Activated T-helper 1 cell treated with anti-CD3 and anti-CD28 coated beads, Interleukin-12 subunit alpha, Interleukin-12 subunit beta, Interleukin-2, Interleukin-4 antibody, amounts not matched to agents 30 ng/mL and 10 ng/mL and 1 ng/mL, durations not matched to agents 14 hours and 24 hours and 36 hours (primary cell): ENCODE measurements at places on chromosomes 16 and 17. TPM values are rescaled to one million over a fixed set of nuclear protein-coding genes. Genes with fewer than 3 reads are reported as not detected.

LGALS9 gene
- total RNA-seq, result 38.4 and 39.7 TPM in 2 replicates

FBXO31 gene
- total RNA-seq, result 40.7 and 41.3 TPM in 2 replicates

MYL4 gene
- total RNA-seq, result not detected in 2 replicates

C16orf92 gene
- not detected in 2 replicates for total RNA-seq

GRCh38 chr16:57069635-57070370 lies 22.6 kb upstream of the CPNE2 start:
- no peak for DNase-seq

- DNase-seq, result no peak
These were observed 90.1 kb downstream of the MRC2 start for GRCh38 chr17:62717589-62717855.

- peak; percentile 9 for DNase-seq
These were observed 172.9 kb downstream of the STX8 start for GRCh38 chr17:9402590-9403199.

DNA sequence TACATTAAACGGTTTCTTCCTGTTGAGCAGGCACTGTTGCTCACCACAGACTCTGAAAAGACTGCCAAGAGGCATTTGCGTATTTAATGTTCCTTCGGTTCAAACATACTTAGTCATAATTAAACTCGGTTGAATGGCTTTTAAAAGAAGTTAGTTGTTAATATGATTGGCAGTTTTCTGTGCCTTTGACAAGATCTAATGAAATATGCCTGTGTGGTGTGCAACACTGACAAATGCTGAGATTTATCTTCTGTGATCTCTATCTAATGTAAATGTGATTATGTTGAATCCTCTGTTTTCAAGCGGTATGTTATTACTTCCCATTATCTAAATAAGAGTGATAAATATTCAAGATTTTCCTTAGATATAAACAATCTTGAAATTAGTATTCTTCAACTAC lies 1046.6 kb downstream of the CDH8 start:
- DNase-seq, result no peak

DNA sequence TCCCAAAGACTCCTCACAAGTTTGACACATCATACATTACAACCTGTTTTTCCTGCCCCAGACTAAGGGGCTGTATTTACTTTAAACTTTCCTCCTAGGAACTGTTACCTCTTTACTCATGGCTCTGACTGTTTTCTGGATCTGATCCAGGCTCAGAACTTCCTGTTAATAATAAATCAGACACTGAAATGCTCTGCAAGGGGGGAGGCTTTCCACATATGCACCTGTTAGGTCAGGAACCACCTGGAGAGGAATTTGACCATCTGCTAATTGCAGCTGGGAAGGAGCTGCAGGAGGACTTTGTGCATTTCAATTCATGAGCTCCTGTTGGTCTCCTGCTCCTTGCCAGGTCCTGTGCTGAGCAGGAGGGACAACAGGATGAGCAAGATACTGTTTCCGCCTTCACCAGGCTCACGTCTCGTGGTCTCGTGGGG lies 476.9 kb upstream of the CDH5 start:
- no peak for DNase-seq

DNA sequence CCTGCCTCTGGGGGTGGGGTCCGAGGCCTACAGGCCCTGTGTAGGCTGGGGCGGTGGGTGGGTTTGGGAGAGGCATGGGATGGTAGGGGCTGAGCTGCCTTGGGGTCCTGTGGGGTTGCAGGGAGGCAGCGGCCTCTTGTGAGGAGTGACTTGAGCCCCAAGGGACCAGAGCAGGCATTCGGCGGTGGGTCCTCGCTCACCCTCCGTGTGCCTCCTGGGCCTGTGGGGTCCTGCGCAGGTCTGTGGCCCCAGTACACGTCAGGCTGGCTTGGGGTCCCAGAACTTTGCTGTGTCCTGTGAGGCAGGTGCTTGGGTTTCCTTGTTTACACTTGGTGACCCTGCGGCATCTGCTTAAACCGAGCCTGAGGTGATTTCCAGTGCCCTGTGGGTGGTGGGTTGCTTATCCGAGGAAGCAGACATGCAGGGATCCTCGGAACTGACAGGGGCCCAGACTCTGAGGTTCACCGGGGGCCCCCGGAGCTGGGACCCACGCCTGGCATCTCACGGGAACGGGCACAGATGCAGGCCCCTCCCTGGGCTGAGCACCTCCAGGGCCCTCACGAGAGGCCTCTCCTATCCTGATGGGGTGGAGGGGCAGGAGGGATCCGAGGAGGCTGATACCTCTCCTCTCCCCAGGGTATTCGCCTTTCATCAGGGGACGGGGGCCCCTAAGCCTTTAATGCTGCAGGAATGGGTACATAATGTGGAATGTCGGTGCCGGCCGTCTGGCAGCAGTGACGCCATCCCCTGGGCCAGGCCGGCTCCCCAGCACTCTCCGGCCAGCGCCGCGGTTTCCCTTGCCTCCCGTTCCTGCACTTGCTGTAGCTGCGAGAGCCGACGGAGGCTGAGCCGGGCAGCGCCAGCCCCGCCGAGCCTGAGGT lies 7.7 kb downstream of the METRNL start:
- DNase-seq, result no peak

DNA sequence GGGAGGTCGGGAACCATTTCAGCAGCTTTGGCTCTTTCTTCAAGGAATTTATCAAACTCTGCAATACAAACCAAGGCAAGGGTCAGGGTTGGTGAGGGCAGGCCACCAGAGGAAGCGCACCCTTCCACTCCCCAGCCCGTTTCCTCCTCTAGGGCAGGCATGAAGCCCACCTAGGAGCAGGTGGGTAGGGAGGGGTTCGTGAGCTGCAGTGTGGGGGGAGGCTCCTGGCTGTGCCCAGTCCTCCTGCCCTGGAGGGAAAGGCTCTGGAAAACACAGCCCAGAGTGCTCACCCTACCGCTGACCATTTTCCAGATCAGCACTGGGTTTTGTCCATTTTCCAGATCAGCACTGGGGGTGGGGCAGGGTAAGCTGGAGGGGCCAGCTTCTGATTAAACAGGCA lies 10.9 kb upstream of the SREBF1 start:
- no peak for DNase-seq

DNA sequence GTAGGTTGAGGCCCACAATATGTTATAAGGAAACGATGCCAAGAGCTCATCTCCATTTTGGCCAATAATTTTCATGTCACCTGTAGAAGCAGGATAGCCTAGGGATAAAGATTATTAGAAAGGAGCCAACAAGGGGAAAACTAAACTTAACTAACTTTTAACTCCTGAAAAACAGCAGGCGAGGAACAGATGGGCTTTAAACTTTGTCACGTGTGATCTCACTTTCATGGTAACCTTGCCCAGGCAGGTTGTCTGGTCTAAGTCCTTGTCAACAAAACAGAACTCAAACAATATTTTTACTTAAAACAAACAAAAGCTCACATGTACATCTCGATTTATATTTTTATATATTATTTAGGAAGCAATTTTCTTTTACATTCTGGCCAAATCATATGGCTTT lies 1672.0 kb downstream of the TP53TG3F start:
- no peak for DNase-seq

GRCh38 chr17:43983196-43983514 lies 21.3 kb upstream of the NAGS start:
- DNase-seq, result no peak

- DNase-seq, result peak; percentile 40
These were observed 24.4 kb downstream of the SREBF1 start for GRCh38 chr17:17812211-17813054.

DNA sequence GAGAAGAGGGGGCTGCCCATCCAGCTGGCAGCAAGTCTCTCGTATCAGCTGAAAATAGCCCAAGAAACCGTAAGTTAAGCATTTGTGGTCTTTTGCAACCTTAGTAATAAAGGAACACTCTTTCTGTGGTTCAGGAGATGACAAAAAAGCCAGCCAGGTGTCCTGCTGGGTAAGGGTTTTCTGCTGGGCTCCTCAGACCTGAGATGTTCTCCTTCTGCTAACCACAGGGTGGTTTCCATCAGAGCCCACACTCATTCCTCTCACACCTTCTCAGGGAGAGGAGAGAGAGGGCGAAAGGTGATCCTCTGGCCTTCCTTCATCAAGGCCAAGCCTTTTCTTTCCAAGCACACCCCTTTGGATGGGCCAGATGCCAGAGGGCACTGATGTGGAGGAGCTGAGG lies 70.7 kb downstream of the TEX14 start:
- DNase-seq, result no peak

DNA sequence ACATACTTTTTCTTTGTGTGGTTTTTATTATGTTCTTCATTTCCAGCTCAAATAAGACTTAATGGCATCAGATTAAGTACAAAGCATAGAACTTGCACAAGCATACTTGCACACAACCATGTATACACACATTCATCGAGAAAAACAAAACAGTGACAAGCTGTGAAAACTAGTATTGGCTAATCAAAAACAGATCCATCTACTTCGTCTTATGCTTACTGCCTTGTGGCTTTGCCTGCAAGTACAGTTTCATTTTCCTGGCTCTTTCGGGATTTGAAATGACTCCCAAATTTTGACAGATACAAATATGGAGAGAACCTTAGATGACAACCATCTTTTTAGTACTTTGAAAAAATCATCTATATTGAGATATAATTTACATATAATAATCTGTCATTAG lies 338.3 kb downstream of the BCAS3 start:
- no peak for DNase-seq

- no peak for DNase-seq
These were observed 5.8 kb upstream of the SOCS3 start for GRCh38 chr17:78365561-78366108.
